ENCODE measurements at places on chromosomes 5 and 9. TPM values are rescaled to one million over a fixed set of nuclear protein-coding genes. Genes with fewer than 3 reads are reported as not detected.

GRCh38 chr5:175567954-175568353 is 89.6 kb downstream of the SFXN1 start:
- DNase-seq = no peak

DNA sequence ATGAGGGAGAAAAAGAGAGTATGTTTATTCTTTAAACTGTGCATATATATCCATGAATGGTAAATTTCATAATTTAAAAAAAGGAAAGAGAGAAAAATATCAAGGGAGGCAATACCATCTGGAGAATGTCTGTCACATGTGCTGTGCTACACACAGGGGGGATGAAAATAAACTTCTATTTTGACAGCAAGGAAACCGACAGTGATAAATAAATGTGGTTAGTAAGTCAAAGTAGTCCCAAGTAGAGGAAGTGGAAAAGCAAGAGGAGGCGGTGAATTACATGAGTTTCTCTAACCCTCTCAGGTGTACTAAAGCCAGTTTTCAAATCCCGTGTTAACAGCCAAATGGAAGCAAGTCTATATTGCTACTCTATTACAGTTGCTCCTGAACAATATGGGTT is 83.3 kb downstream of the ICE1 start:
- no peak for DNase-seq

DNA sequence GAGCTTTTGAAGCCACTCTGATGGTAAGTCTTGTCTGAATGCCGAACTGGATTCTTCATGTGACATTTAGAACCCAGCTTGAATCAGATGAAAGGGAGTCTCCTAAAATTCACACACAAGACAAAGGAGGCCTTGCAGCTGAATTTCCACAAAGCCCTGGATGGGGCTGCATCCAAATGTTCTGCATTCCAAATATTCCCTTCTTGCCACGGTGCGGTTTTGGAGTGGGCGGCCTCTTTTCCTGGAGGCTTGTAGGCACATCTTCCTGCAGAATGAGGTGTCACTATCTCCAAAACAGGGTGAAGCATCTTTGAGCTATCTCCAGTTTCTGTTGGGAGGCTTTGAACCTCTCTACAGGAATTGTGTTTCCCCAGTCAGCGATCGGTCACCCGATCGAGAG is 342.7 kb downstream of the ARHGEF28 start:
- DNase-seq = no peak

The POU5F2 gene
- total RNA-seq = 0.64 TPM

The KIF4B gene
- 0.54 TPM for total RNA-seq

The DPYSL3 gene
- 27.6 TPM for total RNA-seq

The DRD1 gene
- total RNA-seq = 0.18 TPM

The SECISBP2 gene
- total RNA-seq = 41.3 TPM
